Activated T-helper 1 cell treated with Interleukin-2 at 50 U/mL for 16 hours (primary cell): ENCODE measurements at places on chromosomes 6 and 20.

GRCh38 chr20:52569201-52569600, 377.6 kb upstream of the ZFP64 start:
- no peak for DNase-seq

DNA sequence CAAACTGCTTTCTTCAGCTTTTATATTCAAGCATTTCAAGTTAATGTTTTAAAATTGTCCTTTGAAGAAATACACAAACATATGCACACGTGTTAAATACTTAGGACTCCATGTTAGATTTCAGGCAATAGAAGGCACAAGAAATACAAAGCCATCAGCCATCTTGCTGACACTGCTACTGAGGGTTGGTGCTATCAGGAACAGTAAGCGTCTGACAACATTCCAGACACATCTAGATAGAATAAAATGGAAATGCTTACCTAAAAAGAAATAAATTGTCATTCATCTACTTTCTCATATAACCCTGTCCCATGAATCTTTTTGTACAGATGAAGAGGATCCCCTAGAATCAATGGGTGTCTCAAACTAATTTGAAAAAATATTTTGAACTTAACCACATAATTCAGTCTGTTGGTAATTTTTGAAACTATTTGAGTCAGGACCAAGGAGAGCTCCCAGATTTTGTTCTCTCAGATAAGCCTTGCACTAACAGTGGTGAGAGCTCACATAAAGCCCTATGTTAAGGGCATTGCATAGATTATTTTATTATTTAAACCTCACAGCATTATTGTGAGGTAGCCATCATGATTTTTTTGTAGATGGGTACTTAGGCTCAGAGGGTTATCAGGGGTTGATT, 631.1 kb upstream of the POU3F2 start:
- DNase-seq, result no peak

- no peak for DNase-seq
Measured at GRCh38 chr6:132733814-132734213, 20.0 kb upstream of the VNN1 start.

GRCh38 chr6:101439790-101440189, 46.3 kb downstream of the GRIK2 start:
- no peak for DNase-seq

DNA sequence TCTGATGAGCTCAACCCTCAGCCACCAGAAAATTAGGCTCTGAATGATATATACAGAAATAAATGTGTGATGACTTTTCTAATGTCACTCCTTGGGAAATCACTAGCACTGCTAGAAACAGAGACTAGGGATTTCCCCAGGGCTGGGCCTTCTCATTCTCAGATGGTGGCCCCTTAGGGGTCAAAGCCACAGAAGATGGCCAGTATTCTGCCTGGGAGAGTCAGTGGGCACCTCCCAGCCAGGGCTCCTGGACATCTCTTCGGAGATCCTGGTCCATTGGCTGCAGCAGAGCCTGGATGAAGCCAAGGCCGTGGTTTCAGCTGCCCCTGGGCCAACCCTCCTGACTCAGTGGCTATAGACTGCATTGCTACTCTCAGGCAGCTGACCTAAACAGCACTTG, 276.9 kb upstream of the SUPT3H start:
- no peak for DNase-seq

DNA sequence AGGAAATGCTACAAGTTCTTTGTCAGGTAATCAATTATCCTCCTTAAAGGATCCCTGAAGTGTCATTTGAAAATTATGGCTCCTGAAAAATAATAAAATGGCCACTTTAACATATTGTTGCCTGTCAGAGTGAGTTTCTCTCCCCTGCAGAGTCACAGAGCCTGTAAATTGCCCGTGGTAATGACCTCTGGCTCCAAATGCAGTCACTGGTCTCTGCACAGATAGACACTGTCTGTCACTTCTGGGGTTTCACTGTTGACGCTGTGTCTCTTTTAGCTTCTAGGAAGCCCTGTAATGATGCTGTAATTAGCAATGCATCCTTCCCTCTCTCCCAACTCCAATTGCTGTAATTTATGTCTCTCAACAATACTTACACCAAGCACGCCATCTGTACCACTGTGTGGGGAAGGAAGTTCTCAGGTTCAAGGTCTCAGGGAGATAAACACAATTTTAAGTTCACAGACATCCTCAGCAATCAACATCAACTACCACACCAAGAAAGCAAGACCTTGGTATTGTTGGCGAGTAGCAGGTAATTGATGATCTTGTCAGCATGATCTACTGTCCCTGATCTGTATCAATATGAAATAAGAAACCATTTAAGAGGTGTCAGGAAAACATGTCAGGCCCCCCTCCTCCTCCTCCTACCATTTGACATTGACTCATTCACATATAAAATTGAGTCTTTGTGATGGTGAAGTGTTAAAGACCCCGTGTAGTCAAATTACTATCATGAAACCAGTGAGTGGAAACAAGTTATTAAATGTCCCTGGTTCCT, 91.2 kb upstream of the SULF2 start:
- no peak for DNase-seq

- no peak for DNase-seq
Measured at GRCh38 chr20:41540459-41540858, 77.7 kb downstream of the CHD6 start.

DNA sequence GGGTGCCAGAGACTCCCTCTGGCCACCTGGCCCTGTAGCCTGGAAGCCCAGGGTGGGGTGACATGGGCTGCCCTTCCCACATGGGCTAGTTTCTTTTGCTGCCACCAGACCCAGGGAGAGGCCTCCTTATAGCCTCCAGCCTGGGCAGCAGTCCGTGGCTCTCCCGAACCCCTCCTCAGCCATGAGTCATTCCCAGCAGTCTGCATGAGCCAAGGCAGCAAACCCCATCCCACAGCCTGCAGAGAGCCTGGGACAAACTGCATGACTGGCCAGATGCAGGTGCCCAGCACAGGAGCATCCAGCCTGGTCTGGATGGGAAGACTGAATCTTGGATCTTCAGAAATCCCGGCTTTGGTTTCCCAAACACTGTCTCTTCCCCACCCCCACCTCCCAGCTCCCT, 75.7 kb downstream of the MRPL14 start:
- DNase-seq, result no peak

- no peak for DNase-seq
Measured at GRCh38 chr20:57161478-57162361, 104.7 kb downstream of the BMP7 start.

GRCh38 chr6:170542031-170542719, 10.9 kb downstream of the PSMB1 start:
- no peak for DNase-seq

GRCh38 chr20:50425076-50425475, 85.1 kb upstream of the PTPN1 start:
- no peak for DNase-seq

DNA sequence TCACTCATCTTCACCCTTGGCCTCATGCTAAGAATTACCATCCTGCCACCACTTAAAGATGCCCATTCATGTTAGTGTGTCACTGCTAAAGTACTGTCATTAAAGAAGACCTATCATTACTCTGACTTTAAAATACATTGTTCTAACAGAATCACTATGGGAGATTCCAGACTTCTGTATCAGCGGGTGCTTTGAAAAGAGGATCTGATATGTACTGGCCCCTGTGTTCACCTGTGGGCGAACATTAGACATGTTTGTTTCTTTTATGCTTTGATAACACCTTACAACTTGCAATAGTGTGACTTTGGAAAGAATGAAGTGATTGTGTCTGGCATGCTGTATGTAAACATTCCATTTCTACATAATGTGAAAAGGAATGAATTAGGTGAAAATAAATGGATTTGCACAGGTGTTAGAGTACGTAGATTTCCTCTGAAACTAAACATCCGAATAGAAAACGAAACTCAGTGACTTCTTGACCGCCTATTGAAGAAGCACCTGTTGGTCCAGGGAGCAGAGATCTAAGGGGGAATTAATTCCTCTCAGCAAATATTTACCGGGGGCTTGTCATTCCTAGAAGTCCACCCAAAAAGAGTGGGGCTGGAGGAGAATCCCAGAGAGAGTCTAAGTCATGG, 132.3 kb downstream of the CARMIL1 start:
- no peak for DNase-seq

- no peak for DNase-seq
Measured at GRCh38 chr20:63619086-63619485, 7.8 kb downstream of the GMEB2 start.

GRCh38 chr6:130647246-130647645, 180.0 kb upstream of the SMLR1 start:
- no peak for DNase-seq

DNA sequence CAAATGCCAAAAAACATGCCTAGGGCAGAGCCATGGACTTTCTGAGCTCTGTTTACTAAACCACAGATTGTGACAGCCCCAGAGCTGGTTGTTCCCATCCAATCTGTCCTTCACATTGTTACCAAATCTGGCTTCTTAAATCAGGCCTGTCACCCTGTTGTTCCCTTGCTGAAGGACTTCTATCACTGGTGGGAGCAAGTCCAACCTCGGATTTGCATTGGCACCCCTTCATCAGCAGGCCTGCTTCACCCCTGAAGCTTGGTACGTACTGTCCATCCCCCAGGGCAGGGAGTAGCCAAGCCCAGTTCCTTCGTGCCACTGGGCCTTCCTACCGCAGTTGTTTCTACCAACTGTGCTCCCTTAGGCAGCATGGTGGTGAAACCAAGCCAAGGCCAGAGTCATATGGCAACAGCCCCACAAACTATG, 357.3 kb upstream of the JARID2 start:
- DNase-seq, result no peak

- no peak for DNase-seq
Measured at GRCh38 chr6:4670290-4670689, 105.9 kb upstream of the CDYL start.

DNA sequence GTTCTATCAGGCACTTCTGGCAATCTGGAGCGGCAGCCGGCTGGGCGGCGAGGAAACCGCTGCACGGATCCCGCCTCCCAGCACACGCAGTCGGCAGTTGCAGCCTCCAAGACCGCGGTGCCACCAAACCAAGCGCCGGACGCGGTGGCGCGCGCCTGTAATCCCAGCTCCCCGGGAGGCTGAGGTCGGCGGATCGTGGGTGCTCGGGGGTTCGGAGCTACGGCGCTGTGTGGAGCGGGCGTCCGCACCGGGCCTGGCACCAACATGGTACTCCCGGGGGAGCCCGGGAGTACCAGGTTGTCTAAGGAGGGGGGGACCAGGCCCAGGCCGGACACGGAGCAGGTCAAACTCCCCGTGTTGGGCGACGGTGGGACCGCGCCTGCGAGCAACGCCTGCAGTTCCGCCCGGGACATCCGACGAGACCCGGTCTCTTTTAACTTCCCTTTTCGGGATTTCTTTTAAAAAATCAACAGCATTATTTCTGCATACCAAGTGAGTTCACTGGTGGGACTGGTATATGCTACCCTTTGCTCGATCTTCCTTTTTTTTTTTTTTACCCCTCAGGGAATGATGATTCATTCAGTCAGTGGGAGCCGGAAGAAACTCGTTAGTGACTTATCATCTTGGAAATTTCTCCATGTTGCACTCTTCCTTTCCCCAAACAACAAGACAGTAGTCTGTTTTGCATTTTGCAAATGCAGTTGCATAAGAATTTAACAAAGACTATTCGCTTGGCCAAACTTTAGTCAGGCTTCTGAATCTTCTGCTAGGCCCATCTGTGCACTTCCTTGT, 27.6 kb downstream of the ZNF311 start:
- no peak for DNase-seq

GRCh38 chr6:30319146-30319835, 7.4 kb upstream of the TRIM39 start:
- DNase-seq, result no peak

DNA sequence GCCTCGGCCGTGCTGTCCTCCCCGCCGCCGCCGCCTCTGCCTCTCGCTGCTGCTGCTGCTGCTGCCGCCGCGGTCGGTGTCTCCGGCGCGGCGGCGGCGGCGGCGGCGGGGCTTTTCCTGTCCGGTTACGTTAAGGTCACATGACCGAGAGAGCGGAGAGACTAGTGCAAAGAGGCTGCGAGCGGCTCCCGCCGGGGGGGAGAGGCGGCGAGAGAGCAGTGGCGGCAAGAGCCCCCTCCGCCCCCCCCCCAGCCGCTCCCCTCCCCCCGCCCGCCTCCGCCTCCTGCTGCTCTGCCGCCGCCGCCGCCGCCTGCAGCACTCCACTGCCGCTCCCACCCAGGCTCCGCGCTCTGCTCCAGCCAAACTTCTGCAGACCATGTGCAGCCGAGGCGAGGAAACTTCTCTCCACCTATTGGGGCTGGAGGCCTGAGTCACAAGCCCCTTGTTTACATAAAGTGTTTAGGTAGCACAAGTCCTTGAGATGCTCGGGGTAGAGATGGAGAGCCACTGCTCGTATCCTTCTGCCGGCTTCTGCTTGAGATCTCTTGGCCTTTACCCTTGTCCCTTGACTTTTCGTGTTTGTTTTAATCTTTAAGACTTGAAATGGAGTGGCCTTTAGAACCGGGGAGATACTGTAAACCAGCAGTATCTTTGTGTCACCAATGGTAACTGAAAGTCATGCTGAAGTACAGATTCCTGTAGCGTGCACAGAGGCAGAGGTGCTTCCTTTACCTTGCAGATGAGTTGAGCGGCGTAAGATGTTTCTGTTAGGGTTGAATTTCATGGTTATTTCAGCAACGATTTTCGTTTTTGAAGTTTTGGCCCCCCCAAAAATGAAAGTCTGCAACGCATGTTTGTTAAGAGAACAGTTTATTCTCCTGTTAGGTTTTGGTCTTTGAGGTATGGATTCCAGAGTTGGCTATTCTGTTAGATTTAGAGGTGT, at the start of gene ZBTB2:
ZBTB2 (minus strand) TSS at position 89 of the 943 bp plus-strand sequence. CDS start 17,922 bp downstream, outside the sequence.
- peak; percentile 54 for DNase-seq

GRCh38 chr6:4114123-4114522, 21.3 kb downstream of the ECI2 start:
- DNase-seq, result no peak

GRCh38 chr6:55713436-55713835, 134.4 kb upstream of the HMGCLL1 start:
- DNase-seq, result no peak

DNA sequence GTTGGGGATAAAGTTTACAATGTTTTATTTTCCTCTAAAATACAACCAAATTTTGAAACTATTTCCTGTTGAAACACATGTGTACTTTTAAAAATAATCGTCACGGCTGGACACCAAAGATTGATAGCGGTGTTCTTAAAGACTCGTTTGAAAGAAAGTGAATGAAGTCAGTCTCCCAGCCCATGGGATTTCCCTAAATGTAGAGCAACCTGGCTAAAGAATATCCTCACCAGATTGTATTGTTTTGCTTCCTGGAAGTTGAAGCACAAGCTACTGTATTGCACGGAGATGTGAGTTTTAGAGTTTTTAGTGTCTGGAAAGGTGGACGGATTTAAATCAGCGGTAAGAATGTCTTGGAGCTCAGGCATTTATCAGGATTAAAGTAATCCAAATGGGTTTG, 189.5 kb downstream of the THBS2 start:
- DNase-seq, result no peak

- DNase-seq, result peak; percentile 17
Measured at GRCh38 chr6:169702840-169703246, 917 bp downstream of the C6orf120 start.

DNA sequence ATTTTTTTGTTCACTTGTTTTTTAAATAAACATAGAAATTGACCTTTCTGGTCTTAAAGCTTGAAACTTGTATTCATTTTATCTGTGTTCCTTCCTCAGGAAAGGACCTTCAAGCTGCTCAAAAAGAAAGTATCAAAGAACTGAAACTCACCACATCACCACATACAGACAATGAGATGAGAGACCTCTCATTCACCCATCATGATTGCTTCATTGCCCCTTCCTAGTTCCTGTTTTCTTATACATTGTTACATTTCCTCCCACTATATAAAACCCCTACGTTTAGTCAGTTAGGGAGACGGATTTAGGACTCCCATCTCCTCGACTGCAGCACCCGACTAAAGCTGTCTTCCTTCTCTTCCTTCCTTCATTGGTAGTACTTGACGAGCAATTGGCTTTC, 180.5 kb upstream of the OPRM1 start:
- DNase-seq, result no peak

GRCh38 chr6:116157391-116157790, 31.5 kb upstream of the COL10A1 start:
- DNase-seq, result no peak

- no peak for DNase-seq
Measured at GRCh38 chr6:14086701-14087100, 30.9 kb upstream of the CD83 start.
